Ecto neural progenitor cell (in vitro differentiated cells): ENCODE measurements at places on chromosomes 5 and 9.
A peak's percentile ranks its signal among the peaks of the same experiment; 100 is the strongest.

DNA sequence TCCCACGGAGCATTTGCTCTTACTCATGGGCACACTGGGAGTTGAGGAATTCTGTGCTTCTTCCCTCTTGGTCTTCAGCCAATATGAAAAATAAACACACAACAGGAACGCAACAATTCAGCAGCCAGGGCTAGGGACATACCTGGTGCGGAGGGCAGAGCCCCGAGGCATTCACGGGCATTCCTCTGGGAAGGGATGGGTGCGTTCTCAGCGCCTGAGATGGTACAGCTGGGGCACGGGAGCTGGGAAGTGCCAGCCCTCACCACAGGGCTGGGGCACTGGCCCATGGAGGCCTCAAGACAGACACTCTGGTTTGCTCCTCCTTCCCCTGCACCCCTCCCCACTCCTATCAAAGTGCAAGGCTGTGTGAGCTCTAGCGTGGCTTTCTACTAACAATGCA is 2.1 kb downstream of the SLC6A3 start:
- DNase-seq = peak; percentile 34

DNA sequence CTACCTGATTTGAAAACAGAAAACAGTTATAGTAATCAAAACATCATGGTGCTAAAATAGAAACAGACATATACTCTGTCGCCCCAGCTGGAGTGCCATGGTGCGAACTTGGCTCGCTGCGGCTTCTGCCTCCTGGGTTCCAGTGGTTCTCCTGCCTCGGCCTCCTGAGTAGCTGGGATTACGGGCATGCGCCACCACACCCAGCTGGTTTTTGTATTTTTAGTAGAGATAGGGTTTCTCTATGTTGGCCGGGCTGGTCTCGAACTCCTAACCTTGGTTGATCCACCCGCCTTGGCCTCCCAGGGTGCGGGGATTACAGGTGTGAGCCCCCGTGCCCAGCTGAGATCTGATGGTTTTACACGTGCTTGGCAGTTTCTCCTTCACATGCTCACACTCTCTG is 495.9 kb downstream of the ANXA1 start:
- no peak for DNase-seq

DNA sequence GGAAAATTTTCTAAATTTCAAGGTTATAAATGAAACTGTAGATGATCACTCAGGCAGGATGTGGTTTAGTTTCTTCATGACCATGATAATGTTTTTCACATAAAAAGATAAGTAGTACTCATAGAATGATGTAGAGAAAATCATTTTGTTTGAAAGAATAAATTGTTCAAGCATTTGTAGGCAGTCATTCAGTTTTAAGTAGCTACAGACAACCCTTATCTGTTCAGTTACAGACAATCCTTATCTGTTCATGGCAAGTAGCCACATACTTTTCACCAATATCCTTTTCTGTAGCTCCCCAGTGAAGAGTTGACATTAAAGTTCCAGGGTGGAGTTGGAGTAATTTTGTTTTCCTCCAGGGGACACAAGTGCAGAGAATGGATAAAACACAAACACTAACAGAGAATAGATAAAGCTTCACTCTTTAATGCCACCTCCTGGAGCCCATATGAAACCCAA is 278.1 kb upstream of the TNC start:
- DNase-seq = no peak

DNA sequence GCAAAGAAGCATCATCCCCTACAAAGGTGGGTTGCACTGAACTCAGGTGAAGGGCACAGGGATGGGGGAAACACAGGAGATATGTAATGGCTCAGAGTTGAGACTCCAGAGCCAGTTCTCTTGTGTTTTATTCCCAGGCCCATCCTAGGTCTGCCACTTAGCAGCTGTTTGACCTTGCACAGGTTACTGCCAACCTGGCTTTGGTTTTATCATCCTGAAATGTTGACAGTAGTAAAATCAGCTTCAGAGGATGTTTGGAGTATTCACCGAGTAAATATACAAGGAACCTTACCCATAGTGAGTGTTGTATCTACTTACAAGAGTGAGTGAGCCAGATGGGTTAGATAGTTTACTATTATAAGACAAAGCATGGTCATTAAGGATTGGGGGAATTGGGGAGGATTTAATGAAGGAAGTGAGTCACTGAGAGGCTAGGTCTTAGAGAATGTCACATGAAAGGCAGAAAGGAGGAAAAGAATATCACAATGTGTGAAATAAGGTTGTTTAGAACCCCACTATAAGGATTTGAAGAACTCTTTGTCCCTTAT is 141.3 kb downstream of the MAN2A1 start:
- DNase-seq = no peak
